Endodermal cell (in vitro differentiated cells): ENCODE measurements at places on chromosomes 5 and 9. TPM values are rescaled to one million over a fixed set of nuclear protein-coding genes. Genes with fewer than 3 reads are reported as not detected.

- H3K27me3 ChIP-seq, result no peaks in the 10 kb centered on the region
- DNase-seq, result peak; percentile 79
- no peak overlapping the region for H3K27ac ChIP-seq
- peaks cover 59% of the 10 kb centered on the region for H3K36me3 ChIP-seq
- no peaks in the 10 kb centered on the region for H3K4me1 ChIP-seq
- H3K4me3 ChIP-seq, result no peak overlapping the region
Measured at GRCh38 chr9:38008168-38009034, 60.6 kb downstream of the SHB start.

- no peaks in the 10 kb centered on the region for H3K4me1 ChIP-seq
- H3K4me3 ChIP-seq, result no peak overlapping the region
- H3K27me3 ChIP-seq, result peaks cover 71% of the 10 kb centered on the region
- H3K36me3 ChIP-seq, result no peaks in the 10 kb centered on the region
Measured at GRCh38 chr9:112925058-112925641, 34.5 kb upstream of the SLC46A2 start.

DNA sequence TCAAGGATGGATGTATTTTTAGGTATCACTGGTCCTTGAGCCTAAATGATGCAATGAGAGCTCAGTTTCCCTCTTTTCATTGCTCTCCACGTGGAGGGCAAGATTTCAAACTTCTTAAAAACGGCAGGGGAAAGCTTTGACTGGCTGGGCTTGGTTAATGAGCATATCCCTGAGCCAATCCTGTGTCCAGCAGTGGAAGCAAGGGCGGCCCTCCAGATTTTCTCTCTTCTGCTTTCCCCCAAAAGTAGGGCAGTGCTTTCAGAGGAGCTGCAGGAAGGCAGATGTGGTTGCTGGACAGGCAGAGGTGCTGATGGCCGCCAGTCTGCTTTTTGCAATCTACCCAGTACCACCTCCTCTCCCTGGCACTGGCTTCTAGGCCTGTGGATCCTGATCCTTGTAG is 30.0 kb upstream of the TBC1D2 start:
- no peak overlapping the region for H3K4me3 ChIP-seq
- no peaks in the 10 kb centered on the region for H3K36me3 ChIP-seq
- H3K27me3 ChIP-seq, result no peaks in the 10 kb centered on the region
- H3K27ac ChIP-seq, result no peak overlapping the region
- H3K4me1 ChIP-seq, result peaks cover 10% of the 10 kb centered on the region
- DNase-seq, result peak; percentile 57

DNA sequence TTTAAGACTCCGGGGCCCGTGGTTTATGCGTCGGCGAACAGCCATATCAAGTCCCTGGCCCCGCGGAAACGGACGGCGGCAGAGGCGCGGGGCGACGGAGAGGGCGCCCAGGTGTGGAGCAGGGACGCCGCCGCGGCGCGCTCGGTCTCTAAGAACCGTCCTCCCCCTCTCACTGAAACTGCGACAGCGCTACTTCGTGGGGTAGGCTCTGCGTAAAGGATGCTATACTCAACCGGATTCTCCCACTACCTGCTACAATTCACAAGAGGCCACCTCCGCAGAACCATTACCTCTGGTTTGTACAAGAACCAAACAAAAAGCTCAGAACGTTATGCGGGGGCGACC is 404 bp downstream of the MRNIP start:
- no peaks in the 10 kb centered on the region for H3K4me1 ChIP-seq
- peak overlapping the region; percentile 93 for H3K4me3 ChIP-seq
- no peaks in the 10 kb centered on the region for H3K27me3 ChIP-seq
- peak; percentile 76 for DNase-seq
- peaks cover 14% of the 10 kb centered on the region for H3K36me3 ChIP-seq
- H3K27ac ChIP-seq, result no peak overlapping the region

DNA sequence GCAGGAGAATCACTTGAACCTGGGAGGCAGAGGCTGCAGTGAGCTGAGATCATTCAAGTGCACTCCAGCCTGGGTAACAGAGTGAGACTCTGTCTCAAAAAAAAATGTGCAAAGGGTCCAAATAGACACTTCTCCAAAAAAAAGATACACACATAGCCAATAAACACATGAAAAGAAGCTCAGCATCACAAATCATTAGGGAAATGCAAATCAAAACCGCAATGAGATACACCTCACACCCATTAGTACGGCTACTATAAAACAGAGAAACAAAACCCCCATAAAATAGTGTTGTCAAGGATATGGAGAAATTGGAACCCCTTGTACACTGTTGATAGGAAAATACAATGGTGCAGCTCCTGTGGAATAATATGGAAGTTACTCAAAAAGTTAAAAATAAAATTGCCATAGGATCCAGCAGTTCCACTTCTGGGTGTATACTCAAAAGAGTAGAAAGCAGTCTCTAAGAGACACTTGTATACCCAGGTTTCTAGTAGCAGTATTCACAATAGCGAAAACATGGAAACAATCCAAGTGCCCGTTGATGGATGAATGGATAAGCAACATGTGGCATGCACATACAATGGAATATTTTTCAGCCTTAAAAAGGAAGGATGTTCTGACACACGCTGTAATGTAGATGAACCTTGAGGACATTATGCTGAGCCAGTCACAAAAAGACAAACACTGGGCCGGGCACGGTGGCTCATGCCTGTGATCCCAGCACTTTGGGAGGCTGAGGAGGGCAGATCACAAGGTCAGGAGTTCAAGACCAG is 57.2 kb upstream of the PPARGC1B start:
- no peaks in the 10 kb centered on the region for H3K4me1 ChIP-seq
- no peak overlapping the region for H3K27ac ChIP-seq

DNA sequence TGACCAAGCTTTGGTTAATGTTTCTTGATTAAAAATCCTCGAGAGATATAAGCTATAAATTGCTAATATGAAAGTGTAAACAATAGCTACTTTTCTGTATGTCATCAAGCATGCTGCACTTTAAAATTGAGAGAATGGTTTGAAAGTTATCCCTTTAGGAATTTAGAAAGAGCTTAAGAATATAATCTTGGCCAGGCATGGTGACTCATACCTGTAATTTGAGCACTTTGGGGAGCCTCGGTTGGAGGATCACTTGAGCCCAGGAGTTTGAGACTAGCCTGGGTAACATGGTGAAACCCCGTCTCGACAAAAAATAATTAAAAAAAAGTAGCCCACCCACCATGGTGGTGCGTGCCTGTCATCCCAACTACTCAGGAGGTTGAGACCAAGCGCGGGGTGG is 12.2 kb upstream of the MROH2B start:
- no peaks in the 10 kb centered on the region for H3K4me1 ChIP-seq
- H3K36me3 ChIP-seq, result no peaks in the 10 kb centered on the region
- no peak overlapping the region for H3K4me3 ChIP-seq
- DNase-seq, result no peak
- H3K27ac ChIP-seq, result no peak overlapping the region
- H3K27me3 ChIP-seq, result no peaks in the 10 kb centered on the region

DNA sequence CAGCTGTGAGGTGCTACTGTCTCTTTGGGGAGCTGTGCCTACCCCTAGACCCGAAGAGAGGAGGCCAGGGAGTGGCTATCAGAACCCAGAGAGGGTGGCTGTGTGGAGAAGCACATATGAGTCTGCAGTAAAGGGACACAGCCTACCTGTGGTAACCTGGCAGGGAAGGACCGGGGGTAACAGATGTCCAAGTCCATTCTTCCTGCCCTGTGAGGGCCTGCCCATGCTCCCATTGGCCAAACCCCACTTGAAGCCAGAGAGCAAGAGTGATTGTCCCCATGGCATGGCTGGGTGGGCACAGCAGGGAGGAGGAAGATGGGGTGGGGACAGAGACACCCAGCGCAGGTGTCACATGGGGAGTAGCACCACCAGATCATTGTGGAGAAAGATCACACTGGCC is 39.3 kb downstream of the BOD1 start:
- H3K4me1 ChIP-seq, result no peaks in the 10 kb centered on the region
- H3K36me3 ChIP-seq, result no peaks in the 10 kb centered on the region
- no peak for DNase-seq
- H3K4me3 ChIP-seq, result no peak overlapping the region
- H3K27me3 ChIP-seq, result peaks cover 4% of the 10 kb centered on the region
- no peak overlapping the region for H3K27ac ChIP-seq

DNA sequence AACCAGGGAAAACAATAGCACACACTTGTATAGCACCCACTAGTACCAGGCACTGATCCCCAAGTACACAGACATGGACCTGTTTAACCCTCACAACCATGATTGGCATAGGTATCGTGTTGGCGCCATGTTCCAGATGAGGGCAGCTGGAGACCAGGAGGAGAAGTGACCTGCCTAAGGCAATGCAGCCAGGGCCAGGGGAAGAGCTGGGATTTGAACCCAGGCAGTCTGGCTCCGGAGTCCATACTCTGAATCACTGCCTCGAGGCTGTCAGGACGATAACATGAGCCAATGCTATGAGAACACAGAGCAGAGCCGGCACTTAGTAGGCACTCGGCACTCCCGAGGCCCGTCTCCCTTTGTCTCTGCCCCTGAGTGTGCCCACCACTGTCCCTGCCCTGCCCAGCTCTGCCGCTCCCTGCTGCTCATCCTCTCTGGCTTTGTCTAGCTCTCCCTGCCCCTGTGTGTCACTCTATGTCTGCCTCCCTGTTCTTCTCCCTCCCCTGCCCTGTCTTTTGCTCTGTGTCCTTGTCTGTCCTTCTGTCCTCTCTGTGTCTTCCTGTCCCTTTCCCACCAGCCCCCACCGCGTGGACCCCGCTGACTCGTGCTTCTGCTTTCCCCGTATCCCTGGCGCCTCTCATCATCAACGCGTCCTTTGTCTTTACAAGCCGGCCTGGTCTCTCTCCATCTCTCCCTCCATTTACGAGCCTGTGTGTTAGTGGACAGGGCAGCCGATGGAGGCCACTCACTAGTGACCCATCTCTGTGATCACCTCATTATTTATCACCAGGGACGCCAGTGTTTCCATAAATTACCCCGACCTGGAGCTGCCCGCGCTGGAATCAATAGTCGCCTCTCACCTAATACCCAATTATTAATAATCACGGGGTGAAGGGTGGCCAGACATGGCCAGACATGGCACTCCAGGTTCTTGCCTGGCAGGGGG is 99.4 kb upstream of the MVB12B start:
- H3K36me3 ChIP-seq, result no peaks in the 10 kb centered on the region
- H3K27ac ChIP-seq, result no peak overlapping the region
- DNase-seq, result peak; percentile 29
- no peak overlapping the region for H3K4me3 ChIP-seq
- no peaks in the 10 kb centered on the region for H3K27me3 ChIP-seq

DNA sequence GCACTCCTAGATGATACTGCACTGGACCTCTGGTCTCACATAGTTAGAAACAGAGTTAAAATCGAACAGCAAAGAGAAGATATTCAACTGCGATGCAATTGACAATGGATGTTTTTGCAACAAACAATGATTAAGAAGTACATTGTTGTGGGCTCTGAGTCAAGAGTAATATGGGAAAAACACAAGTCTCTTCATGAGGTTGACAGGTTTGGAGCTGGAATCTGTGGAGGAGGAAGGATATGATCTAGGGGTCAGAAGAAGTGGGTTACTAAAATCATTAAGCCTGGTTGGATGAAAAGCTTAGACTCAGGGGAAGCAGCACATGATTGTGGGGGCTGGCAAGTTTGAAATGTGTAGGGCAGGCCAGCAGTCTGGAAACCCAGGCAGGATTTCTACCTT is 53.1 kb downstream of the PDCD1LG2 start:
- H3K27me3 ChIP-seq, result no peaks in the 10 kb centered on the region
- H3K36me3 ChIP-seq, result no peaks in the 10 kb centered on the region

DNA sequence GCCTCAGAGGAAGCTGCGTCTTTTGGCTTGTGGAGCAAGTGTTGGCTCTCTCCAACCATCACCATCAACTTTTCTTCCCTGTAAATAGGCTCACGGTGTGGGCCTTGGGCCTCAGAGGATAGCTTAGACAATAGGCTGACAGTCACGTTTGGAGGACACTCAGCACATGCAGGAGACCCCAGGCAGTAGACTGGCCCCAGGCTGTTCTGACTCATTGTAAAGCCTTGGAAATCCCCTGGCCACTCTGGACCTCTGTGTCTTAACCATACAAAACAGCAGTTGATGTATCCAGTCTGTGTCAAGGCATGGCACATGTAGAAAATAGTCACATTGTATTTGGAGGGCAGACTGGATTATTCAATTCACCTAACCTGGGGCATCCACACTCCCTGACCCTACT is 18.6 kb downstream of the CD74 start:
- H3K4me1 ChIP-seq, result no peaks in the 10 kb centered on the region
- DNase-seq, result no peak
- H3K4me3 ChIP-seq, result no peak overlapping the region
- H3K27me3 ChIP-seq, result no peaks in the 10 kb centered on the region
- no peak overlapping the region for H3K27ac ChIP-seq

DNA sequence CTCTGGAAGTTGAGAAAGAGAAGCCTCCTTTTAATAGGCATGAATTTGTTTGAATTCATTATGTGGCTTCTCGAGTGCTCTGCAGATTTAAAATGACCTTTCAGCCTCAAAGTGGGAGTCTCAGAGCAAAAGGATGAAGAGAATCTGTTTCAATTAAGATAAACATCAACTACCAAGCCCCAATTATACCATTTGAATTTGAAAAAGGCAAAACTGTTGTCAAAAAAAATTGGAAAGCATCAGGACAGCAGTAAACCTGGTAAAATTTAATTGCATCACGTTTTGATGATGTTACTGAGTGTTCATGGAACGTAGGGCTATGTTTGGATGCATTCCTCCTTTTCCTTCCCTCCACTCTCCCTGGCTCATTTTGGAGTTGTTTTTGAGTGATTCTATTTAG is 637.2 kb downstream of the PDE4D start:
- no peak for DNase-seq
- no peak overlapping the region for H3K4me3 ChIP-seq
- no peaks in the 10 kb centered on the region for H3K4me1 ChIP-seq
- H3K27ac ChIP-seq, result no peak overlapping the region
- no peaks in the 10 kb centered on the region for H3K27me3 ChIP-seq

DNA sequence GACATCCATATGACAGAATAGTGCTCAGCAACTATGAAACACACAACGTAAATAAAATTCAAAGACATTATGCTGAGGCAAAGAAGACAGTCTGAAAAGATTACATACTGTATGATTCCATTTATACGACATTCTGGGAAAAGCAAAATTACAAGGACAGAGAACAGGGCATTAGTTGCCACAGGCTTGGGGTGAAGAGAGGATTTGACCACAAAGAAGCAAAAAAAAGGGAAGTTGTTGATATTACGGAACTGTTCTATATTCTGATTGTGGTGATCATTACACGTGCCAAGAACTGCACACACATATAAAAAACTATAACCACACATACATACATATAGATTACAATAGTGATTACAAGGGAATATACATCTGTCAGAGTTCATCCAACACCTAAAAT is 24.1 kb downstream of the CDK5RAP2 start:
- H3K27ac ChIP-seq, result no peak overlapping the region
- no peak overlapping the region for H3K4me3 ChIP-seq
- peaks cover 25% of the 10 kb centered on the region for H3K36me3 ChIP-seq
- no peaks in the 10 kb centered on the region for H3K4me1 ChIP-seq

- no peak overlapping the region for H3K4me3 ChIP-seq
- no peaks in the 10 kb centered on the region for H3K27me3 ChIP-seq
- DNase-seq, result no peak
- H3K36me3 ChIP-seq, result no peaks in the 10 kb centered on the region
- H3K4me1 ChIP-seq, result no peaks in the 10 kb centered on the region
- no peak overlapping the region for H3K27ac ChIP-seq
Measured at GRCh38 chr5:103234239-103234975, 24.2 kb upstream of the MACIR start.

GRCh38 chr5:26610577-26610976 is 427.8 kb downstream of the CDH9 start:
- no peaks in the 10 kb centered on the region for H3K4me1 ChIP-seq
- no peak overlapping the region for H3K27ac ChIP-seq
- DNase-seq, result no peak
- no peak overlapping the region for H3K4me3 ChIP-seq
- H3K27me3 ChIP-seq, result no peaks in the 10 kb centered on the region
- H3K36me3 ChIP-seq, result no peaks in the 10 kb centered on the region

Gene SCGB3A1
- 1.7 TPM in 1 of 3 replicates, not detected in the others for total RNA-seq

Gene QRFP
- total RNA-seq, result not detected in 2 replicates

Gene C9orf153
- 0.37 and 0.38 TPM in 2 replicates for total RNA-seq

Gene TSLP
- total RNA-seq, result 0.27 and 0.53 TPM in 2 replicates

Gene GABRA1
- 1.6 TPM in 1 of 3 replicates, not detected in the others for total RNA-seq

Gene TNIP1
- total RNA-seq, result 52.2 to 139 TPM (median 58.4 TPM) in 3 replicates

Gene F2RL1
- total RNA-seq, result 14.0 to 19.3 TPM (median 18.2 TPM) in 3 replicates
